ENCODE measurements at places on chromosomes 2 and 18.

DNA sequence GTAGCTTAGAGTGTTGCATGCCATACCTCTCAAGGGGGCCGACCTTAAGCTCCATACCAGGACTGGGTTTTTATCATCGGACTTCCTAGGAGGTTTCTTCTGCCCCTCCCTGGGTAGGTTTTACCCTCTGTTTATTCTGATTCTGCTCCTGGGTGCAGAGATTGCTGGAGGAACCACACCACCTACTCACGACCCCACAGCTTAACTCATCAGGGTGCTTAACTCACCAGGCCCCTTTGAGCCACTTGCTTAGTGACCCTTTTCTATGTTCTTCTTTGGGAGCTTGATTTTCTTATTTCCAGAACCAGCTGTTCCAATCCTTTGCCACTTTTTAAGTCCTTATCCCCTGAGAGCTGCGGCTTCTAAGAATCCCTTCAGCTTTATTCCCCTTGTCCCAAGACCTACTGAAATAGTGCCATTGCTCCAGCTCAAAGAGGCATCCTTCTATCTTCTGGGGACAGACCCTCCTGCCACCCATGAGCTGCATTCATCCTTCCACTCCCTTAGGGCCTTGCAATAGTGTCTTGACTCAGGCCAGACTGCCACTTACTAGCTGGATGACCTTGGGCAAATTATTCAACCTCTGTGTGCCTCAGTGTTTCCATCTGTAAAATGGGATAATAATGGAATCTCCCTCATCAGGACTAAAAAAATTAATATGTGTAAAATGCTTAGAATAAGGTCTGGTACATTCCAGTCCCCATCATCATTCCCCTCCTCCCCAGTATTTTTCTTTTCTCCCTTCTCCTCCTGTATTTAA lies 5.8 kb downstream of the OXER1 start:
- DNase-seq, result no peak

DNA sequence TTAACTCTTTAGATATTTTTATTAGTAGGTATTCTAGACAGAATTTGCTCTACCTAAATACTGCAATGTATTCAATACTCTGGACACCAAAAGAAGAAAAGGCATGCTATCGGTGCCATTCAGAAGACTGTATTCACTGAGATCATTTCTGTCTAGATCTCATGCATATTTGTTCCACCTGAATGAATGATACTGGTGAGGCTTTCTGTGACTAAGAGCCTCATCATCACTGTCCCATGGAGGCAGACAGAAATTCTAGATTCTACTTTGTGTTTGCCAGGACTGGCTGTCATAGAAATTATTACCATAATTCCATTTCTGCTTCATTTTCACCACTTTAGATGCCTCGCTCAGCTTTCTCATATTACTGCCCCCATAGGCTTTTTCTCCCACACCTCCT lies 340.7 kb downstream of the MBD2 start:
- DNase-seq, result no peak

- no peak for DNase-seq
These were observed 104.6 kb upstream of the KLHL29 start for GRCh38 chr2:23280401-23280800.

DNA sequence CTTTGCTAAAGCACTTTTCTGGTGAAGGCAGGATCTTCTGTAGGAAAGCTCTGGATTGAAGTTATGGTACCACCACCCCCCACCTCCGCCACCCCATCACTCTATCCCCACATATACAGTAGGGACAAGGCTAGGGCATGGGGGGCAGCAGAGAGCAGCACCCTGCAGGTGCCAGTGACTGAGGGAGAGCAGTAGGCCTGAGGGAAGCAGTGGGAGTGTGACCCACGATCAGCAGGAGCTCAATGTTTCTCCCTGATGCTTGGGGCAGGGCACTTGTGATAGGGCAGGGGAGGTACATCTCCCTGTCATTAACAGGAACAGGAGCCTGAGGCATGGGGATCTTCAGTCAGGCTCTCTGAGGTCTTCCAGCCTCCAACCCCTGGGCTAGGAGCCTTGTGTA lies 121.6 kb downstream of the ZFP36L2 start:
- DNase-seq, result no peak

DNA sequence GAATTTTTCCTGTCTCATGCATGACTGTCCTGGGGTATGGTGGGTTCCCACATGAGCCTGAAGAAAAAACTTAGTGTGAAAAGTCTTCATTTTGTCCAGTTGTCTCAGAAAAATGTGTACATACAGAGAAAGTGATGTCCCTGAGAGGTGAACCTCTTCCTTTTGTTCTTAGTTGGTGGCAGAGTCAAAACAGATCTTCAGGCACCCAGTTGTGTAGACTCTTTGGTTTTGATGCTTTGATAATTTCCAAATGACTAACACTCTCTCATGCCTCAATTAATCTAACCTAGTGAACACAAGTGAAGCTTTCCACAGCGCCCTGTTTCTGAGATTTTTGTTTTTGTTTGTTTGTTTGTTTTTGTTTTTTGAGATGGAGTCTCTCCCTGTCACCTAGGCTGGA lies 273.5 kb downstream of the PIK3C3 start:
- DNase-seq, result no peak

DNA sequence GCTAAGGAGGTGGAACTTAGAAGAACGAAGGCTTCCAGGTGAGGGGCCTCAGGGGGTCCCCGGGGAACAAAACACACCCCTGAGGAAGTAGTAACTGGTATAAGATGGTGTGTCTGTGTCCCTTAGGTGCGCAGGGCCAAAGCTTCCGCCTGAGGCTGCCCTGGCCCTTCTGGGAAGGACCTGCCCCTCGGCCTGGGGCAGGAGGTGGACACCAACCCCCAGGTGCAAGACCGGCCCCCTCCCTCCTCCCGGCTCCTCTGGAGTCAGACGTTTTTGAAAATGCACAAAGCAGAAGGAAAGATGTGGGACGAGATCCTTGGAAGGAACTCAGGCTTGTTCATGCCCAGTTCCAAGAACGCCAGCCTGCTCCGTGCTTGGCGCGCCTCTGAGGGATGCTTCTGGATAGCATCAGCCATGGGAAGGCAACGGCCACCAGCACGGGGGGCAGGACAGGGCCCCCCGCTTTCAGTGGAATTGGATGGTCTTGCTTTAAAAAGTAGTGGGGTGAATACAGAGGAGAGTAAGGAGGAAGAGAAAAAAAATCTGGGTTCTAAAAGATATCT lies 37.5 kb downstream of the MYT1L start:
- DNase-seq, result no peak

- no peak for DNase-seq
These were observed 70.5 kb upstream of the ZNF516 start for GRCh38 chr18:76565238-76566173.

GRCh38 chr18:9103376-9103873 lies 926 bp downstream of the NDUFV2 start:
- no peak for DNase-seq

DNA sequence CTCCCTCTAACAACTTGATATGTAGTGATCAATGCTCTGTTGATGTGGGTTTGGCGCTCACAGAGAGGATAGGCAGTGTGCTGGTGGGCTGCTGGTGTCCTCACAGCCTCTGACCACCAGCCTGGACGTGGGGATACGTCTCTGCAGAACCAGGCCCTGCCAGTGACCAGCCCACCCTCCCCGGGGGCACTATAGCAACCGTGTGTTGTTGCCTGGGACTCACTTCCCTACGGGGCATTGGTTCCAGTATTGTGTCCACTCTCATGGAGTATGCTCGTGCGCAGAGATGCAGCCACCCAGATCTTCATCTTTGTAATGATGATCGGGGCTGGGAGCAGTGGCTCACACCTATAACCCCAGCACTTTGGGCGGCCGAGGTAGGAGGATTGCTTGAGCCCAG lies 180.1 kb downstream of the LDLRAD4 start:
- no peak for DNase-seq
